Thoracic aorta endothelial cell (primary cell): ENCODE measurements at places on chromosomes 5 and 9. TPM values are rescaled to one million over a fixed set of nuclear protein-coding genes. Genes with fewer than 3 reads are reported as not detected.

ABLIM3 gene
- 44.0 and 47.9 TPM in 2 replicates for total RNA-seq

TARS1 gene
- 323 and 355 TPM in 2 replicates for total RNA-seq

PTGES gene
- total RNA-seq, result not detected in 2 replicates

EIF4E1B gene
- total RNA-seq, result not detected in 2 replicates

LCN2 gene
- not detected in 2 replicates for total RNA-seq

FCHO2 gene
- 23.9 and 30.9 TPM in 2 replicates for total RNA-seq

MAMDC2 gene
- 8.1 and 20.5 TPM in 2 replicates for total RNA-seq

ACTBL2 gene
- not detected in 2 replicates for total RNA-seq

PGM5 gene
- total RNA-seq, result 0.27 and 0.93 TPM in 2 replicates

LHX3 gene
- total RNA-seq, result not detected in 2 replicates

TJP2 gene
- total RNA-seq, result 253 and 268 TPM in 2 replicates

CARTPT gene
- not detected in 2 replicates for total RNA-seq

PSAT1 gene
- total RNA-seq, result 57.6 and 65.0 TPM in 2 replicates

VLDLR gene
- total RNA-seq, result 5.1 and 8.8 TPM in 2 replicates

OR13D1 gene
- not detected in 2 replicates for total RNA-seq

IFNA2 gene
- total RNA-seq, result not detected in 2 replicates

ZNF474 gene
- 0.22 and 0.40 TPM in 2 replicates for total RNA-seq

THBS4 gene
- total RNA-seq, result not detected in 2 replicates

BTNL9 gene
- not detected in 2 replicates for total RNA-seq

SNCAIP gene
- total RNA-seq, result 23.0 and 23.1 TPM in 2 replicates

STPG3 gene
- not detected in 2 replicates for total RNA-seq

GCNT4 gene
- 0.07 and 0.13 TPM in 2 replicates for total RNA-seq

DAPK1 gene
- 63.7 and 109 TPM in 2 replicates for total RNA-seq

CNTNAP3 gene
- 52.6 and 90.7 TPM in 2 replicates for total RNA-seq

TXNDC8 gene
- total RNA-seq, result not detected in 2 replicates

COL27A1 gene
- 19.4 and 23.2 TPM in 2 replicates for total RNA-seq

PCA3 gene
- total RNA-seq, result 2.0 and 2.2 TPM in 2 replicates

SEMA4D gene
- total RNA-seq, result 6.0 and 11.8 TPM in 2 replicates

SLCO6A1 gene
- not detected in 2 replicates for total RNA-seq

RAD1 gene
- total RNA-seq, result 27.7 and 28.2 TPM in 2 replicates

GPX8 gene
- 101 and 118 TPM in 2 replicates for total RNA-seq

KIF3A gene
- 12.9 and 15.8 TPM in 2 replicates for total RNA-seq

SPOCK1 gene
- 139 and 216 TPM in 2 replicates for total RNA-seq

C9orf153 gene
- 0.22 and 0.27 TPM in 2 replicates for total RNA-seq

ICE1 gene
- 57.8 and 64.1 TPM in 2 replicates for total RNA-seq
